Progenitor cell of endocrine pancreas (in vitro differentiated cells): ENCODE measurements at places on chromosomes 12 and 14.

DNA sequence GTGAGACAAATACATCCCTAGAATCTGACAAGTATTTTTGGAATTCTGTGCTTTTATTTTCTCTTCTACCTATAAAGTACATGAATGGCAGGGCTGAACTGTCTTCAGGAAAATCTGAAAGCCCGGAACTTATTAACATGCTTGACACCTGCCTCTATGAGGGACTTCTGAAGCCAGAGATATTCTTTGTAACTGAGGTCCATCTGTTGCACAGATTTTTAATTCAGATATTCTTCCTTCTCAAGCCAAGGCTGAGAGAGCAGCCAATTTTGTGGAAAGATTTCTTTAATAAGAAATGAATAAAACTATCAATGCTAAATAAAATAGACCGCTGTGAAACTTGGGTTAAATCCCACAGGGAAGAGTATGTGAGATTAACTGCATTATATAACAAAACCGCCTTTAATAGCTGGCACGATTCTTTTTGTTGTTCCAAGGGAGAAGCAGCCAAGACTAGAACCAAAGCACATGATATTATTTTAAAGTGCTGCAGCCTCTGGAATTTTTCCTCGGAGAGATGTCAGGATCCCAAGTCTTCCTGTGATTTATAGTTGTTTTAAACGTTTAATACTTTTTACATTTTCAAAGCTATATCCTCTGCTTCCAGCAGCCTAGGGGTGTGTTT lies 148.9 kb downstream of the CRADD start:
- no peak for DNase-seq

DNA sequence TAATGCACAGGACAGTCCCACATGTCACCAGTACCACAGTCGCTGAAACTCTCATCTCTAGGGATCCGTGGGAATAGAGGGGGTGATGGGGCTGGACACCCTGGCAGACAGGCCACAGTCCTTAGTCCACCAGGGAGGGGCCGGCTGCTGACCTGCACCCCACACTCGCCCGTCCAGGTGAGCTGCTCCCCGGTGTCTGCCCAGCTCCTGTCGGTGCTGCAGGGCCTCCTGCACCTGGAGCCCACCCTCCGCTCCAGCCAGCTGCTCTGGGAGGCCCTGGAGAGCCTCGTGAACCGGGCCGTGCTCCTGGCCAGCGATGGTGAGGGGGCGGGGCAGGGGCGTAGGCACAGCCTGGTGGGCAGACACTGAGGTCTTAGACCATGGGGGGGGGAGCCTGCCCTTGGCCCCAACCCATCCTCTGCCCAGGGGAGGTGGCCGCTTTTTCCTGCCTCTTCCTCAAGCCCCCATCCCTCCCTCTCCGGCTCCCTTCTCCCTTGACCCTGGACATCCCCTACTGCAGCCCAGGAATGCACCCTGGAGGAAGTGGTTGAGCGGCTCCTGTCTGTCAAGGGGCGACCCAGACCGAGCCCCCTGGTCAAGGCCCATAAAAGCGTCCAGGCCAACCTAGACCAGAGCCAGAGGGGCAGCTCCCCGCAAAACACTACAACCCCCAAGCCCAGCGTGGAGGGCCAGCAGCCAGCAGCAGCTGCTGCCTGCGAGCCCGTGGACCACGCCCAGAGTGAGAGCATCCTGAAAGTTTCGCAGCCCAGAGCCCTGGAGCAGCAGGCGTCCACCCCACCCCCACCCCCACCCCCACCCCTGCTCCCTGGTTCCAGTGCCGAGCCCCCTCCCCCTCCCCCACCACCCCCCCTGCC lies 17.1 kb upstream of the ADSS1 start:
- no peak for DNase-seq

- DNase-seq: no peak
Observed at GRCh38 chr12:51405801-51406207, 14.6 kb upstream of the GALNT6 start.

- DNase-seq: no peak
Observed at GRCh38 chr12:122368361-122369073, 54.0 kb downstream of the CLIP1 start.

DNA sequence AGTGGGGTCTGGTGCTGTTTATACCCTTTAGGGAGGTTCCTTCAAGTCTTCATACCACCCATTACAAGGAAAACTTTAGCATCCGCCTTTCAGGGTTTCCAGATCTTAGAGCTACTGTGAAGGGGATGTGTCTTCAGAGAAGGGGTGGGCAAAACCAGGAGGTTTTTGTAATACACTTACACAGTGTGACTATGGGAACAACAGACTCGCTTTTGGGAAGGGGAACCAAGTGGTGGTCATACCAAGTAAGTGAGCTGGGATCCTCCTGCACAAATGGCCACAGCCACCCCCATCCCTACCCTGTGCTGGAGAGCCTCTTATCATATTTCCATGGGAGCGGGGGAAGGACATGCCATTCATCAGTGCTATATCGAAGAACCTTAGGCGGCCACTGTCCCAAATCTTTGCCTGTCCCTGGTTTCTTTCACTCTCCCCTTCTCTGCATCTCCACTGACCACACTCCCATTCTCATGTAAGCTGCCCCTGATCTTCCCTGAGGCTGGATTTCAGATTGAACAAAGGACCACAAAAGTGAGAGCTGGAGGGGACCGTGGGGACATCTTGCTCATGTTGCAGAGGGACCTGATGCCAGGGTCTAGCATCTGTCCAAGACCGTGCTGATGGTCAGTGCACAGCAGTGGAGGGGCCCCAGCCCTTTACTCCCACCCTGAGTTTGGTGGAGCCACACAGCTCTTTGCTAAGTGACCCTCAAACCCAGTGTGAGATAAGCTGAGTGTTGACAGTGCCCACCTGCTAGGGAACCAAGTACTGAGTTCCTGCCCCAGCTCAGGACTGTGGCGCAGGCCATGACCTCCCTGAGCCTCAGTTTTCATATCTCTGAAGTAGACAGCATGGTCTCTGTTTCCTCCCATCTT lies 51.4 kb downstream of the DAD1 start:
- no peak for DNase-seq

GRCh38 chr12:113863455-113863845 lies 102.7 kb downstream of the RBM19 start:
- no peak for DNase-seq

DNA sequence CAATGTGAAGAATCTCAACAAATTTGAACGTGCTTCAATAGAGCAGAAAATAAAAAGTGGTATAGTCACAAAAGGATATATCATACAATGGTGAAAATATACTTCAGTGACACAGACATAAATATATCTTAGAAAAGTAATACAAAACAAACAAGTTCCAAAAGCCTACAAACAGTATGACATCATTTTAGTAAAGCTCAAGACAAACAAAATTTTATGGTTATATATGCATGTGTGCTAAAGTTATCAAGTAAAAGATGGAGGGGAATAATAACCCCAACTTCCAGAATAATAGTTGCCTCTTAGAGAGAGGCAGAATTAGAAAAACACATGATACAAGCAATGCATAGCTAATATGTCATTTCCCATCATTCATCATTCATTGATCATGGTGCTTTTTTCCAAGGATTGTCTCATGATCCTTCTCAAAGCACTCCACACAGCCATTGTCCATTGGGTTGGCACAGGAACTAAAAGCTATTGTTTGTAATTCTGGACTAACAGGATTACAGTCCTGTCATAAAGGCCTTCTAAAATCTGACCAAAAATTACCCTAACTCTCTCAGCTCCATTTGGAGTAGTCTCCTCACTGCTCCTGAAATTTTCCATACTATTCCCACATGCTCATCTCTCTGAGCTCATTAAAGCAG lies 59.5 kb downstream of the IFNG-AS1 start:
- DNase-seq: no peak

GRCh38 chr12:43480591-43480990 lies 71.4 kb downstream of the ADAMTS20 start:
- DNase-seq: no peak

GRCh38 chr12:105279460-105280056 lies 43.6 kb upstream of the APPL2 start:
- DNase-seq: no peak

GRCh38 chr12:62898526-62898925 lies 36.4 kb downstream of the PPM1H start:
- DNase-seq: no peak

DNA sequence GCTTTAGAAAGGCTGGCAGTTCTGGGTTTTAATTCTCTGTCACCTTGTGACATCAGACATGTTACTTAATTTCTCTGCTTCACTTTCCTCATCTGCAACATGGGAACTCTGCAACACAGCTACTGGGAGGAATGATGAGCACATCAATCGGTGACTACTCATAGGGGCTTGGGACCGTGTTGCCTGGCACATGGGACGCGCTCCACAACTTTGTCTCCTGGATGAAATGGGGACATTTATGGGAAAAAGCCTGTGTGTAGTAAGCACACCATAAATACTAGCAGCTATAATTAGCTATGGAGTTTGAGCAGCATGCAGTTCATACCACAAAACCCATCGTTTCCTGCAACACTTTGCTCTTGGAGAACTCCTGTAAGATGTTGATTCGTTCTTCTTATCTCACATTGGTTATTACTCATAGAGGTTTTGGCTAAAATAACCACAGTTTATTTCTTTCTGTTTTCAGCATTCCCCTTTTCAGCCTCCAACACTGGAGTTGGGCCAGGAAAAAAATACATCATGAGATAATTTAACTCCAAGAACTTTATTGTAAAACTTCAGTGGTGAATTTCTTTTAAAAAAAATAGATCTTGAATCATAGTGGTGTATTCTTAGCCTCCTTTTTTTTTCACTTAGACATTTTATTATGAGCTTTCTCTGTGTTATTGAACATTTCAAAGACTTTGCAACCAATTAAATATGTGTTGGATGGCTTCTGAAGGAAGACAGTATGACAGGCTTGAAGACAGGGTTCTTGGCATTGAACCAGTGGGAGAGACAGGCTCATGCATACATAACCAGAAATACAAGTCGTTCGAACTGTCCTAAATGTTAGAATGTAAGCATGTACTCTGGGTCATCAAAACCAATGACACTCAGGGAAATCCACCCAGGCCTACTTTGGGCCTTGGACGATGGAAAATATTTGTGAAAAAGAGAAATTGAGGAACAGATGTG lies 72.7 kb downstream of the RIN3 start:
- DNase-seq: no peak

GRCh38 chr12:47021298-47021697 lies 58.1 kb upstream of the PCED1B start:
- no peak for DNase-seq

- DNase-seq: no peak
Observed at GRCh38 chr14:106276326-106277267, 750.2 kb downstream of the TMEM121 start.
